ENCODE measurements at places on chromosomes 7 and 10. TPM values are rescaled to one million over a fixed set of nuclear protein-coding genes. Genes with fewer than 3 reads are reported as not detected.
A peak's percentile ranks its signal among the peaks of the same experiment; 100 is the strongest.

Gene PDK4
- 0.24 TPM for total RNA-seq

Gene CPXM2
- not detected for total RNA-seq

Gene NUTM2E
- total RNA-seq, result 0.20 TPM

Gene NXPH1
- total RNA-seq, result 0.07 TPM

Gene PIK3CG
- total RNA-seq, result 35.4 TPM

DNA sequence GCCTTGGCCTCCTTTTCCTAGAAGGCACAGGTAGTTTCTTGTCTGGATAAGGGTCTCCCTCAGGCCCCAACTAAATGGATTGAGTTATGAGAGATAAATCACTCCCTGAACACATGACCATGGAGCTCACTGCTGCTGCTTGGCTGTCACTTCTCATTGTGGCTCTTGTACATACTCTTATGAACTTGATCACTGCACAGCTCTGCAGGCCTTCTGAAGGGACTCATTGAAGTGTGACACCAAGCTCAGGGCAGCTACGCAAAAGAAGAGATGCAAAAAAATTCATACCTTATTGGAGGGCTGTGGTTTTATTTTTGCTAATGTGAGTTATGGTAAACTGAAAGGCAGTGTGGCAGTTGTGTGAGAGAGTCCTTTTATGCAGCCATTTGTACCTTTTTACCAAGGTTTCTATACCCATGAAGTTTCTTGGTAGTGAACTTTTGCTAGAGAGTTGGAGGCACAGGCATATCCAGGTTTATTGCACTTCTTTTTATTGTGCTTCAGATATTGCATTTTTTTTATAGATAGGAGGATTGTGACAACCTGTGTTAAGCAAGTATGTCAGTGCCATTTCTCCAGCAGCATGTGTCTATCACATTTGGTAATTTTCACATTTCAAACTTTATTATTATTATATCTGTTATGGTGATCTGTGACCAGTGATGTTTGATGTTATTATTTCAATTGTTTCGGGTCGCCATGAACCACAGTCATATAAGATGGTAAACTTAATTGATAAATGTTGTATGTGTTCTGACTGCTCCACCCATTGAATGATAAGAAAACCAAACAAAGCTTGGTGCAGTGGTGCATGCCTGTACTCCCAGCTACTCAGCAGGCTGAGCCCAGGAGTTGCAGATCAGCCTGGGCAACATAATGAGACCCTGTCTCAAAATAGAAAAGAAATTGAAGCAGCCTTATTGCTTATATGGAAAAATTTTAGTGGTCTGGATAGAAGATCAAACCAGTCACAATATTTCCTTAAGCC, 100.6 kb downstream of the LRRC4 start:
- no peaks in the 10 kb centered on the region for H3K27me3 ChIP-seq
- no peak overlapping the region for H3K4me3 ChIP-seq
- H3K36me3 ChIP-seq, result peaks cover 63% of the 10 kb centered on the region
- H3K27ac ChIP-seq, result no peak overlapping the region
- H3K4me1 ChIP-seq, result no peaks in the 10 kb centered on the region

- peaks cover 3% of the 10 kb centered on the region for H3K4me1 ChIP-seq
- no peak overlapping the region for H3K4me3 ChIP-seq
- H3K27ac ChIP-seq, result no peak overlapping the region
- no peaks in the 10 kb centered on the region for H3K36me3 ChIP-seq
- no peaks in the 10 kb centered on the region for H3K27me3 ChIP-seq
Observed at GRCh38 chr10:45514291-45515270, 140.6 kb downstream of the ALOX5 start.

DNA sequence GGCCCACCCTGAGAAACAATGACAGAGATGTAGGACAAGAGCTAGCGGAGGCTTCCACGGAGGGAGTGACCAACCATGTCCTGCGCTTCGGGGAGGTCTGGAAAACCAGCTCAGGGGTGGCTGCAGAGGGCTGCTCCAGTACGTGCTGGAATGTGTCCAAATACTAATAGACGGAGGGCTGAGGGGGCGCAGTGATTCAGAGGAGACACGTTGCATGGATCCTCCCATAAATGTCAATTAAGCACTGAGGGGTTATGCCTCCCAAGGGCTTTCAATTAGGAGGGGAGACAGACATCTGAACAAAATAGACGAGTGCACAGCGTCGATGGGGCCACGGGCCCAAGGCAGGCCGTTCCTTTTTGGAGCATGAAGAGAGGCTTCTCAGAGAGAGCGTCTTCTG, 51.0 kb upstream of the NPS start:
- no peak for DNase-seq
- H3K36me3 ChIP-seq, result no peaks in the 10 kb centered on the region
- H3K27ac ChIP-seq, result no peak overlapping the region
- no peak overlapping the region for H3K4me3 ChIP-seq

GRCh38 chr10:14302035-14302434, 28.7 kb downstream of the FRMD4A start:
- no peak overlapping the region for H3K4me3 ChIP-seq
- no peaks in the 10 kb centered on the region for H3K36me3 ChIP-seq
- no peak for DNase-seq
- no peaks in the 10 kb centered on the region for H3K4me1 ChIP-seq

- H3K4me3 ChIP-seq, result no peak overlapping the region
- H3K27me3 ChIP-seq, result no peaks in the 10 kb centered on the region
- H3K36me3 ChIP-seq, result no peaks in the 10 kb centered on the region
Observed at GRCh38 chr7:39967406-39968161, 17.5 kb downstream of the CDK13 start.

GRCh38 chr7:29806208-29806994, at the start of gene WIPF3:
Gene WIPF3 (plus strand): TSS chr7:29806508. CDS start chr7:29834725, 28,217 bp downstream.
- peak; percentile 61 for DNase-seq
- no peaks in the 10 kb centered on the region for H3K36me3 ChIP-seq
- peak within 1 kb of the TSS; percentile 24 for H3K27ac ChIP-seq
- peaks cover 8% of the 10 kb centered on the region for H3K4me1 ChIP-seq

- H3K27ac ChIP-seq, result no peak overlapping the region
- H3K4me1 ChIP-seq, result no peaks in the 10 kb centered on the region
- H3K36me3 ChIP-seq, result no peaks in the 10 kb centered on the region
- H3K27me3 ChIP-seq, result no peaks in the 10 kb centered on the region
Observed at GRCh38 chr10:56823849-56824248, 462.8 kb upstream of the ZWINT start.

DNA sequence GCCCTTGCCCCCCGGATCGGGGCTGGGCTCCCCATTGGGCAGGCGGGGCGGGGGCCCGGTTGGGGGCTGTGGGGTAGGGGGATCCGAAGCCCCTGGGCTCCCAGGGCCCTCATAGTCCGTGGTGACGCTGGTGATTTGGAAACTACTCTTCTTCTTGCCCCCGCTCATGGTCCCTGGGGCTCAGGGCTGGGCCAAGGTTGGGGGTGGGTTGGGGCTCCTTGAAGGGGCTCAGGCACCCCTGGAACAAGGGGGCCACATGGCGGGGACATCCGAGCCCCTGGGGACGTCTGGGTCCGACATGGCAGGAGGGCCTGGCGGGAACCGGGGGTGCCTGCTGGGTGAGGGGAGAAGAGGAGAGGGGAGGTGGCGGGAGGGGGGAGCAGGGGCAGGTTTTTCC, 1.1 kb downstream of the TSC22D4 start:
- H3K36me3 ChIP-seq, result peaks cover 41% of the 10 kb centered on the region
- peaks cover 42% of the 10 kb centered on the region for H3K4me1 ChIP-seq
- DNase-seq, result peak; percentile 54
- H3K27ac ChIP-seq, result peak overlapping the region; percentile 82
- peak overlapping the region; percentile 86 for H3K4me3 ChIP-seq

DNA sequence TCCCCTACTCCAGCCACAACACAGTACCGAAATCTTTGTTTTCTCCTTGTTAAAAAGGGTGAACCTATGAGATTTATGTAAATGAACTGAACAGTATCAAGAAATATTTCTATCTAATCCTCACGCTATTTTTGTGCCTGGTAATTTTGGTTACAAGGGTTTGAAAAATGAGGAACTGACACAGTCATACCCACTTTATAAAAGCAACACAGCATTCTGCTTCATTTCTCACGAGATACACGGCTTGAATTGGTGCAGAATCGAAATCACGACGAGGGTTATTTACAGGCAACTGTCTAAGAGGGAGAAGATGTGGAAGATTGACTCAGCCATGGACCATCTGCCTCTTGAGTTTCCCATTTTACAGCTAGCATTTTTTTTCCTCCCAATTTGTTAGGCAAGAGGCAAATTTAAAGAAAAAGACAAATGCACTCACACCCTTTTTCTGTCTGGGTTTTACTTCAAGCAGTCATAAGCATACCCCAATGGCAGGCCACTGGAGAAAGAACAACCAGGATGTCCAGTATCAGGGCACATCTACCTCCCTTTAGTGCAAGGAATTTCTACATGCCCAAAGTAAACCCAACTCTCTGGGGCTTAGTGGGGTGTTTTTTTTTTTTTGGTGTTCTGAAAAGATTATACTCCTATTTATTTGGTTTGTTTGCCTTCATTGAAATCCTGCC, 108.1 kb downstream of the ITGB8 start:
- no peaks in the 10 kb centered on the region for H3K36me3 ChIP-seq
- H3K27ac ChIP-seq, result no peak overlapping the region
- no peak overlapping the region for H3K4me3 ChIP-seq
